ENCODE measurements at places on chromosomes 2 and 18.

GRCh38 chr2:241720560-241720959, 13.9 kb upstream of the D2HGDH start:
- DNase-seq = no peak
- no peak overlapping the region for H3K27ac ChIP-seq
- peaks cover 66% of the 10 kb centered on the region for H3K36me3 ChIP-seq
- no peaks in the 10 kb centered on the region for H3K27me3 ChIP-seq
- no peaks in the 10 kb centered on the region for H3K4me1 ChIP-seq

GRCh38 chr18:76388261-76388660, 106.8 kb downstream of the ZNF516 start:
- no peak overlapping the region for H3K27ac ChIP-seq
- H3K27me3 ChIP-seq = no peaks in the 10 kb centered on the region
- H3K4me1 ChIP-seq = peaks cover 11% of the 10 kb centered on the region
- H3K36me3 ChIP-seq = no peaks in the 10 kb centered on the region
- DNase-seq = no peak

- H3K4me3 ChIP-seq = no peak overlapping the region
- no peak overlapping the region for H3K27ac ChIP-seq
- no peak for DNase-seq
- peaks cover 16% of the 10 kb centered on the region for H3K36me3 ChIP-seq
These were observed 36.6 kb upstream of the METAP1D start for GRCh38 chr2:171963198-171963597.

DNA sequence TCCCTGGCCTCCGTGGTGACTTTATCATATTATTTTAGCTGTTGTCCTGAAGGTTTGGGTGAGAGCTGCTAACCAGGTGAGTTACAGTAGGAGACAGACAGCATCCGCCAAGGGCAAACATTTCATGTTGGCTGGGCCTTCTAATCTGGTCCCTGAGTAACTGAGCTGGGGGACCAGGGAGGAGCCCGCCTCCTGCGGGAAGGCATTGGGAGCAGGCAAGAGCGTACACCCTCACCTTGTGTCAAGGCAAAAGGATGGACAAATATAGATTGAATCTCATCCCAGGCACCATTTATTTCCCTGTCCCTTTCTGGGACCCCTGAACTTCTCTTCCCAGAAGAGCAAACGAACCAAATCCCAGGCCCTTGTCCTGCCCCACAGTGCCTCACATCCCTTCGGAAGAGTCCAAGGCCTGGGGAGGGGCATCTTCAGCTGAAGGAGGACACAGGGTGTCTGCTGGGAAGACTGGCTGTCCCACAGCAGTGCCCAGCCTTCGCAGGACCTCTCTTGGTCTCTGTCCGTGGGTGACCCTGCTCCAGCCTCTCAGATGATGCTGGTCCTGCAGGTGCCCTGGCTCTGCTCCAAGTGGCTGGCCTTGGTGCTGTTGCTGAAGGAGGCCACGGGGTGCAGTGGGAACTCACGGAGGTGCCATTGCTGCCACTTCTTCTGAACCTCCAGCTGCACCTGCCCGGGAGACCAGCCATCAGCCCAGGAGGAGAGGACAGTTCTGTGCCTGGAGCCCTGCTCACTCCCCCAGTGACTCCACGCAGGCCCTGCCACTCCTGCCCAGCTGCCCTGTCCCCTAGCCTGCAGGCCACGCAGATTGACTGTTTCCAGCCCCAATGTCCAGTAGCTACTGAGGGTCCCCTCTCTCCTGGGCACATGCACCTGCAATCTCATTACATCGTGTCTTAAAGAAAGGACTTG, 8.2 kb downstream of the TMEM37 start:
- H3K27me3 ChIP-seq = no peaks in the 10 kb centered on the region
- DNase-seq = no peak
- no peaks in the 10 kb centered on the region for H3K36me3 ChIP-seq
- no peak overlapping the region for H3K4me3 ChIP-seq
- no peak overlapping the region for H3K27ac ChIP-seq

DNA sequence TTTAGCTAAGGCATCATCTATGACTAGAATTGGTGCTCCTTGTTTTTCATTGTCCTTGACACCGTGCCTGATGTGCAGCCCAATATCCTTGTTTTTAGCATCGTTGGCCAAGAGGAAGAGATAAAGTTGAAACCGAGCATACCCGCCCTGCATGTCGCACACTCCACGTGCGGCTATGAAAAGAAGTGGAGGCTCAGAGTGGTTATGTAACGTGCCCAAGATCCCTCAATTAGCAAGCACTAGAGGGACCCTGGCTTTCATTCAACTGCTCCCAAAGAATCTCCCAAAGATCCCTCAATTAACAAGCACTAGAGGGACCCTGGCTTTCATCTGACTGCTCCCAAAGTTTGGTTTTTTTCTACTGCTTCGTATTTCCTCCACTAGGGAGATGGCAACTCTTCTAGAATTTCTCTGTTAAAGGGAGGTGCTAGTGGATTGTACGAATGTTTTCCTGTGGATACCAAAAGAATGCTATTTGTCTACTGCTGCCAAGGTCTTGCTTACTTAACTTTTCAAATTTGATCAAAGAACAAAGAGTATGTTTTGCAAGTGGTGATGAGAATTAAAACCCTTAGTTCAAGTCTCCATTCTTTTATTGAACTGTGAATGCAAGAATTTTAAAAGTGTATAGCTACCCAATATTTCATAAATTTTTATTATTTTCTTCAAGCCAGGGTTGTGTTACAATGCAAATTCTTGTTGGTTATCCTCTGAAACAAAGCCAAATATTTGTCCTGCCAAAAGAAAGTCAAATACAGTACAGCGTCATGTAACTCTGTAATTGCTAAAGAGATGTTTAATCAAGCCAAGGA, 92.1 kb downstream of the AOX1 start:
- no peak overlapping the region for H3K4me3 ChIP-seq
- H3K27ac ChIP-seq = no peak overlapping the region
- H3K36me3 ChIP-seq = no peaks in the 10 kb centered on the region
- H3K4me1 ChIP-seq = no peaks in the 10 kb centered on the region

- H3K4me3 ChIP-seq = no peak overlapping the region
- no peaks in the 10 kb centered on the region for H3K4me1 ChIP-seq
- no peaks in the 10 kb centered on the region for H3K27me3 ChIP-seq
- no peaks in the 10 kb centered on the region for H3K36me3 ChIP-seq
These were observed 111.7 kb downstream of the BCL11A start for GRCh38 chr2:60441800-60442199.

All from naive thymus-derived CD4-positive, alpha-beta T cell (primary cell).